Hematopoietic multipotent progenitor cell treated with erythropoietin and hydrocortisone succinate and interleukin-3 and kit ligand, for 8 days (in vitro differentiated cells): ENCODE measurements at places on chromosomes 5 and 9.

GRCh38 chr5:150178262-150178661, 11.6 kb upstream of the SLC6A7 start:
- DNase-seq = no peak

GRCh38 chr9:136147038-136147889, 28.6 kb upstream of the TMEM250 start:
- DNase-seq = no peak

GRCh38 chr9:93634311-93635185, 58.2 kb downstream of the PHF2 start:
- no peak for DNase-seq

DNA sequence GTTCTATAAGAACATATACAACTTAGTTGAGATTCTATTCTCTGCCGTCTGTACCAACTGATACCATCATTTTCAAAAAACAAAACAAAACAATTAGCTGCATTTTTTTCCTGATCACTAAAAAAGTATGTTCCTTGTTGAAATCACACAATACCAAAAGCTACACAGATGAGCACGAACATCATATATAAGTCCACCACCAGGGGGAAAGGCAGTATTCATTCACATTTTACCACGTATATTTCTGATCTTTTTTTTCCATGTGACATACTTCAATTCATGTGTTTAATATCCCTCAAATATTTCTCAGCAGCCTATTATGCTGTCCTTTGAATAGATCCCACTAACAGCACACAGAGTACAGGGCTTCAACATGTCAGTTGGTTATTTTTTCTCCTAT, 40.6 kb downstream of the IRX2 start:
- peak; percentile 5 for DNase-seq

- DNase-seq = peak; percentile 30
These were observed 12.4 kb downstream of the UBAP1 start for GRCh38 chr9:34190996-34191892.

- no peak for DNase-seq
These were observed 53.1 kb upstream of the DAB2IP start for GRCh38 chr9:121598167-121598964.

- no peak for DNase-seq
These were observed 419.4 kb downstream of the SEMA5A start for GRCh38 chr5:9126490-9126889.

- DNase-seq = no peak
These were observed 89.8 kb downstream of the LIFR start for GRCh38 chr5:38466424-38467189.

- DNase-seq = no peak
These were observed 38.8 kb downstream of the NFX1 start for GRCh38 chr9:33329117-33329563.

GRCh38 chr9:95139126-95139525, 178.4 kb downstream of the FANCC start:
- no peak for DNase-seq

DNA sequence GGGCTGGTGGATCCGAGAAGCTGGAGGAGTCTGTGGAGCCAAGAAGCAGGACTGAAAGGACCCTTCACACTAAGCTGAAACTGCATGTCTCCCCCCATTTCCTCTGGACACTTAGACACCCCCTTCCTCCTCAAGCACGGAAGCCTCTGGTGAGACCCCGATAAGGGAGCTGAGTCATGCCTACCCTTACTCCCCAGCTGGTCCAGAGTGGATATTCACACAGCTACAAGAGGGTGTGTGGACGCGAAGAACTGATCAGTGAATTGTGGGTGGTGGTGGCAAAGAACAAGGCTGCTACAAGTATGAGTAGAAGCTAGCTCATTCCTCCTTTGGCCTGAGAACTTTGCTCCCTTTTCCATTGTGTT, 4.3 kb downstream of the TLN1 start:
- peak; percentile 69 for DNase-seq

- DNase-seq = no peak
These were observed 105.8 kb downstream of the SGCD start for GRCh38 chr5:156432830-156433105.

- no peak for DNase-seq
These were observed at the start of gene SEMA5A for GRCh38 chr5:9545992-9546851. Gene SEMA5A, minus strand, starts transcription at chr5:9546075. Its CDS starts 166,129 bp downstream, at chr5:9379946.

DNA sequence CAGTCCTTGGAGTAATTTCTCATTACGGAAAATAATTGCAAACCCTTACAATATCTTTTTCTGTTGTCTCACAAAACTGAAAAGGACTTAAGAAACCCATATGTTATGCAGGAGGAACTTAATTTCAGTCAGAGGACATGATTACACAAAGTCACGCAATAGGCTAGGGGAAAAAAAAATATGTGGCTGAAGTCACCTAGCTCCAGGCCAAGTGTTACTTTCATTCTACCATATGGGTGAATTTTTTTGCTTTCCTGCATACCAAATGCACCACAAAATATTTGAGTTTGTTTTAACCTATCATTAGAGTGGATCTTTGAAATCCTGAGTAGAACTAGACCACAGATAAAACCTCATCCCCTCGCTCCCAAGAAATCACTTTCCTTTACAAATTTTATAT, 523.5 kb downstream of the CAAP1 start:
- no peak for DNase-seq

- peak; percentile 63 for DNase-seq
These were observed 293 bp downstream of the CENPP start for GRCh38 chr9:92325991-92326500.

DNA sequence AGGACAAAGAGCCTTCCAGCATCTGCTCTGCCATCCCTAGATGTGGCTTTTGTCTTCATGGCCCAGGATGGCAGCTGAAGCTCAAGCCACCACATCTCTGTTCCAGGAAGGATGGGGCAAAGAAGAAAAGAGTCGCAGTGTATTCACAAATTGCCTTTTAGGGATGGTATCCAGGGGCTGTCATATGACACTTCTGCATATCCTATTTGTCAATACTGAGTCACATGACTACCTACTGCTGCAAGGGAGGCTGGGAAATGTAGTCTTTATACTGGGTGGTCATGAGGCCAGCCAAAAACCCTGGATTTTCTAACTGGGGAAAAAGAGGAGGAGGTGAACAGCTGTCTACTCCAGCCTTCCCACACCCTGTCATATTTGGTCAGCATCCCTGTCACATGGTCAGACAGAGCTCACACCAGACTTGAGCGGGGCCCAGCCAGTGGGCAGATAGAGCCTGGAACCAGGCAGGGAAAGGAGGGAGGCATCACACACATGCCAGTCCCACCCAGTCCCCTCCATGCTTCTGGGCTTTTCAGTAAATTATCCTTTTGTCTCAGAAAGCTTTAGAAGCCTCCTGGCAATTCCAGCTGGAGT, 52.0 kb downstream of the OLFM1 start:
- no peak for DNase-seq

DNA sequence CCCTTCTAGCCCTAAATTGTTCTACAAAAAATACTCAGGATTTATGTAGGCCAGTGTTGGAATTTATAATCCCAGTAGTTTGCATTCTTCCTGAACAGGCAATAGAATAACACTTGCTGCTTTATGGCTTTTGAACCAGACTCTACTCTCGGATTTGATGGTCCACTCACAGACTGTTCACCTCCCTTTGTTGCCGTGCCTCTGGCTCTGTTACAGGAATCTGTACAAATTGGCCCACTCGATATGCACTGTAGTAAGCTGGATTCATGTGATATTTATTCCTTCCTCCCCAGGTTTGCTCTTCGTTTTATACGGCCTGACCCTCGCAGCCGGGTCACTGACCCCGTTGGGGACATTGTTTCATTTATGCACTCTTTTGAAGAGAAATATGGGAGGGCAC, 43.7 kb downstream of the FAF2 start:
- no peak for DNase-seq

GRCh38 chr5:148632255-148633066, 21.9 kb downstream of the HTR4 start:
- no peak for DNase-seq

GRCh38 chr5:167952278-167952995, 339.0 kb upstream of the WWC1 start:
- DNase-seq = no peak

DNA sequence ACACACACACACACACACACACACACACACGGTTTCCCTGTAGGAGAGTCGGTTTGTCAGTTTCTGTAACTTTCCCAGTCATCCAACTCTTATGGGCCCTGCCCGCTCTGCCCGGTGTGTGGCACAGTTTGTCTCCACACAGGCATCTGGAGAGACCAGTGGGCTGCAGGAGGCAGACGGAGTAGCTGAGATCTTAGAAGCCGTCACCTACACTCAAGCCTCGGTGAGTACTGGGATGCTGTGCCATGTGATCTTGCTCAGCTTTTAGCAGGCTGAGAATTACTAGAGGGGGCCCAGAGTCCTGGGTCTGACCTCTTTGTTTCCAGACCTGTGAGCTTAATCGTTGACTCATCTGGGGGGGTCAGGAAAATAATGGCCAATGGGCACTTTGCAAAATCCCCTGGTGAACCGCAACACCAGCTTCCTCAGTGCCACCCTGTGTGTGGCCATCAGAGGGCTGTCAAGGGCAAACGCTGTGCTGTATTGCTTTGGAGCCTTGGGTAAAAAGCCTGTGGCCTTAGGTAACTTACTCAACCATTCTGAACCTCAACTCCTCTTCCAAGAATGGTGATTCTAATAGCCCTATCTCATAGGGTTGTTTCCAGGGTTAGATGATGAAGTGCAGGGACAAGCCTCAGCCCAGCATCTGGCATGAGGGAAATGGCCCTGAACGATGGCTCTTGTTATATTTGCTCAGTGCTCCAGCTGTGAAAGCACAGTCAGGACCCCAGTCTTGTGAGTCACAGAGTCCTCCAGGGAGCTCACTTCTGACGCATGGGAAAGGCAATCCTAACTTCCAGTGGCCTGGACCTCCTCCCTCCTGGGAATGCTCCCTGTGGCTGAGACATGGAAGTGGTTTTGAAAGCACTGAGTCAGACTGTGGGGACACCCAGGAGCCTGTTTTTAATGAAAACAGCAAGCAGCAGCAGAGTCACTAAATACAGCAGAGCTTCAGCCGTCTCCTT, 45.6 kb downstream of the COL15A1 start:
- no peak for DNase-seq
